NCI-H446 treated with DMSO at 0.1 percent for 48 hours (cell line): ENCODE measurements at places on chromosomes 2 and 18.

DNA sequence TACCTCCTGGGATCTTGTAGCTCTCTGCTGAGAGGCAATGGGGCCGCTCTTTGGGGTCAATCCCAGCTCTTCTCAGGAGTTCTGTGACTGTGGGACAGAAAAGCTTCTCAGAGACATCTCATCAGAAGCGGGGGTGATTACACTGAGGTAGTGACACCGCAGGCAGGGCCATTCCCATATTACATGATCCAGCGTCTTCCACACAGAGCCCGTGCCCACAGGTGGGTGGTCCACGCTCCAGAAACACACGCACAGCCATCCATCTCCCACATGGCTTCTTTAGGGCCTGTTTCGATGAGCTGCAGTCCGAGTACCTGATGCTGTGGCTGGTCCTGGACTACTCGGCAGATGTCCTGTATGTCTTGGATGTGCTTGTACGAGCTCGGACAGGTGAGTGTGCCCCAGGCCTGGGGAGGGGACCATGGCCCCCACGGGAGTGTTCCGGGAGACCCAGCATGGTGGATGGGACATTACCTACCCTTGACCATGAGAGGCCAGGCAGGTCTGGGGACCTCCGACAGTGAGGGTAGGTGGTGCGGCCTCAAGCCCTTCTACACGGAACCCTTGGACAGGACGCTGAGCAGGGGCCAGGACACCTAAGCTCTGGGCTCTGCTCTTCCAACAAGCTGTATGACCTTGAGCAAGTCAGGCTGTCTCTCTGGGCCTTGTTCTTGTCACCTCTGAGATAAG is 45.5 kb downstream of the CNGA3 start:
- DNase-seq, result no peak

- no peak for DNase-seq
Measured at GRCh38 chr2:169790581-169790980, 8.1 kb upstream of the SSB start.

- no peak for DNase-seq
Measured at GRCh38 chr2:78553866-78554647, 471.4 kb upstream of the REG3G start.

DNA sequence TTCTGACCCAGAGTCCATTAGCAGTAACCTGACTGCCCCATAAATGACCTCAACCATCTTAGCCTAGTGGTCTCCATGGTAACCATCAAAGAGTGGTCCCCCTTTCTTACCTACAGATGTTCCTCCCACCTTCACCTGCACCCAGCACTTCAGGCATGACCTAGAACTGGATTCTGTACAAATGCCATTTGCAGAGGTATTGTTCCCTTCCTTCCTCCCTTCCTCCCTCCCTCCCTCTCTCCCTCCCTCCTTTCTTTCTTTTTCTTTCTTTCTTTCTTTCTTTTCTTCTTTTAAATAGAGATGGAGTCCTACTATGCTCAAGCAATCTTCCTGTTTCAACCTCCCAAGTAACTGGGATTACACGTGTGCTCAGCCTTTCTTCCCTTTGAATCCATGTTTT is 114.6 kb upstream of the SLC1A4 start:
- no peak for DNase-seq

GRCh38 chr18:79533591-79533990 is 137.9 kb downstream of the NFATC1 start:
- DNase-seq, result no peak

- DNase-seq, result no peak
Measured at GRCh38 chr2:88464153-88464552, 11.7 kb upstream of the FOXI3 start.

- DNase-seq, result no peak
Measured at GRCh38 chr2:185796758-185797157, 58.2 kb downstream of the FSIP2 start.

- no peak for DNase-seq
Measured at GRCh38 chr2:169136885-169137534, 67.6 kb downstream of the DHRS9 start.
